ENCODE measurements at places on chromosomes 7 and 10.

GRCh38 chr7:2592375-2592865 lies 33.6 kb downstream of the IQCE start:
- DNase-seq: no peak

GRCh38 chr7:108120933-108121332 lies 9.2 kb downstream of the LAMB4 start:
- no peak for DNase-seq

- DNase-seq: no peak
Measured at GRCh38 chr7:155974186-155974897, 162.1 kb upstream of the SHH start.

DNA sequence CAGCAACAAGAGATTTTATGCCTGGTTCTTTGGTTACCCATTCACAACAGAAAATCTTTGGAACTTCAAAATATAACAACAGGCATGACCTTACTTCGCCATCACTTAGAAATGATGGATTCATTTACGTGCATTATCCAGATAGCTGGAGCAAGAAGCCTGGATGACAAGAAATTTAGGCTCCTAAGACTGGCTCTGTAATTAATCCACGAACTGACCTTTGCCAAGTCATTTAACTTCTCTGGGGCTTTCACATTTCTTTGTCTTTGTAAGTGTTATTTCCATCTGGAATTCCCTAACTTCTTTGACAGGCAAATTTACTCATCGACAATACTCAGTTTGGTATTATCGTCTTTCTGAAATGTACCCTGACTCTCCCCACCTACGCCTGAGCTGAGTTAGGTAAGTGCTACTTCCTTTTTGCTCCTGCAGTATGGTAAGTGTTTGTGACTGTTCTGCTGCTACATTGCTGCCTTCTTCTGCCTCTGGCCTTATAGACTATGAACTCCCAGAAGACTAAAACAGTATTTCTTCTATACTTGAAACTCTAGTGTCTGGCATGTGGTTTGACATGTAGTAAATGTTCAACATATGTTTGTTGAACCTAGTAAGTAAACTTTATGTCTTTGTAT lies 5.5 kb upstream of the MDFIC start:
- no peak for DNase-seq

DNA sequence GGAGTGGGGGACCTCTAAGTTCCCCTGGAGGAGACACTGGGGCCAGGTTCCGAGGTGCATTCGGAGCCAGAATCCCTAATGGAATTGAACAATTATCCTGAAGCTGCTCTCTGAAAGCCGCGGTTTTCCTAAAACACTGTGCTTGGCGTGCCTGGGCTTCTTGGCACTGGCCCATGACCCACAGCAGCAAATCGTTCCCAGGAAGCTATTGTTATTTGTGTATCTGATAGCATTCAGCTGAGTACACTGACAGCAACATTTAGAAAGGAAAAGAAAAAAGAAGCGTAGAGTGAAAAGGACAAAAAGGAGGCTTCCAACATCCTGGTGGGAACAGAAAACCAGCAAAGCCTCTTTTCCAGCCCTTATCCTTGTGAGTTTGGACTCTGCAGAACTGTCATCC lies 339.8 kb downstream of the FRMD4A start:
- DNase-seq: no peak

DNA sequence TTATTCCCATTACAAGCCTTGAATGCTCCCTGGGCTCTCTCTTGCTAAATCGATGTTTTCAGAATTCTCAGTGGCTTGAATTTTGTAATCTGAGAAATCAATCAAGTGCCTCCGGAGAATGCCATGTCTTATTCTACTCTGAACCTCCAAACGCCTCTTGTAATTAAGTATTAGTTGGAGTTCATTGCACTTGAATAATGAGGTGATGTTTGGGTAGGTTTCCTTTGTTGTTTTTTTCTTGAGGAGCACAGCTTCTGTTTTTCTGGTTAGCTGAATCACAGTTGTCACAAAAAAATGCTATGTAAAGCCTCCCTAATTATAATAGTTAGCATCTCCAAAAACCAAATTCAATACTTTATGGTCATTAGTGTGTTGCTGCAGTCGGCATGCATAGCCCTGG lies 100.3 kb downstream of the PLPP4 start:
- no peak for DNase-seq

GRCh38 chr7:138370956-138371355 lies 89.1 kb upstream of the TRIM24 start:
- DNase-seq: no peak

DNA sequence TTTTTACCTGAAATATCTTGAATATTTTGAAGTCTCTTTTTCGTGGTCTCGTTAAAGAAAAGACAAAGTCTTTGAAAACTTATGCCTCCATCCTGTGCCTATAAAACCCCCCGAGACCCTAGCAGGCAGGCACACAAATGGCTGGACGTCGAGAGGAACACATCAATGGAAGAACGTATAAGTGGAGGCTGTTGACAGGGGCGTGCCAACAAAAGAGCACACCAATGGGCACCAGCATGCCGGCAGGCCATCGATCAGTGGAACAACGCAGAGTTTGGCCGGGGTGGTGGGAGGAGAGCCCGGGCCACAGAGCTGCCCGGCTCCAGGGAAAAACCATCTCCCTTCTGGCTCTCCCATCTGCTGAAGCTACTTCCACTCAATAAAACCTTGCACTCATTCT lies 24.7 kb downstream of the ENKUR start:
- DNase-seq: no peak

DNA sequence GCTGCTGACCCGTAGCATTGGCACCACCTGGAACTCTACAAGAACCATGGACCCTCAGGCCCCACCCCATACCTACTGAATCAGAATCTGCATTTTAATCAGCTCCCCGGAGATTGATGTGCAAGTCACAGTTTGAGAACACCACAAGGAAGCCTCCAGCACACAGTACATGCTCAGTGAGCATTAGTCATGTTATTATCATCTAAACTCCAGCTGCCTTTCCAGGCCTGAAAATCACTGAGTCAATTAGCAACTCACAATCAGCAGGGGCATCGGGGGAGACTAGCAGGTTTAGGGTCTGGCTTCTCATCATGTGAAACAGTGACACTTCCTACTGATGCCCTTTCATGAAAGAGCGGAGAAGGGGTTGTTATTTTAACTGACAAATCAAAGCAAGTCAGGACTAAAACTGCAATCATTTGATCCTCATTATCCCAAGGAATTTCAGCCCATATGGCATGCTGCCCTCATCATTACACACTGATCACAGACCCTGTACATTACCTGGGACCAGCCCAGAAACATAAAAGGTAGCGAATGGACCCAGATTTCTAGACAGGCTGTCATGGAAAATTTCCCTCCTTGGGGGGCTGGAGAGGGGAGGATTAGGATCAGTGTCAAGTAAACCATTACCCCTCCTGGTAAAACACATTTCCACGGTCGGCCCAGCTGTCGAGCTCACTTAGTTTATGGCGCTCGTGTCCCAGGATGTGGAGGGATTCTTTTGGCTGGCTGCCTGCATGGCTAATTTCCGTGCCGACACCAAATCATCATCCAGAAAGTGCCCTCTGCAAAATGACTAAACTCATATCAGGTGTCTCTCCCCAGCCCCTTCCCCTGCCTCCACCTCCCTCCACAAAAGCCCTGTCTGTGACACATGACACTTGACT lies 122.8 kb downstream of the PRLHR start:
- no peak for DNase-seq

- no peak for DNase-seq
Measured at GRCh38 chr7:132480534-132480933, 95.7 kb downstream of the PLXNA4 start.

- no peak for DNase-seq
Measured at GRCh38 chr10:115861864-115862263, 411.1 kb downstream of the GFRA1 start.

Data from AG04449 (cell line).